ENCODE measurements at places on chromosomes 2 and 18.

- DNase-seq = no peak
Observed at GRCh38 chr2:239396881-239397681, 3.7 kb downstream of the HDAC4 start.

DNA sequence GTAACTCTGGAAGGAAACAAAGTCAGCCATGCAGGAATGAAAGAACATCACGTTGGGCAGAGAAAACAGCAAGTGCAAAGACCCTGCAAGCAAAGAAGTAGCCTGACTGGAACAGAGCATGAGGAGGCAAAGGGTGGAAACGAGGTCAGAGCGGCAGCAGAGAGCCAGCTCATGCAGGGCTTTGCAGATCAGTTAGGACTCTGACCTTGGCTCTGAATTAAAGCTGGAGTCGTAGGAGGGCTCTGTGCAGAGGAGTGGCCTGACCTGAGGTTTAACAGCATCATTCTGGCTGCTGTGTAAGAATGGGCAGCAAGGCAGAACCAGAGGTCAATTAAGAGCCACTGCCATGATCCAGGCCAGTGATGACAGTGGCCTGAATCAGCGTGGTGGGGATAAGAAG lies 220.7 kb downstream of the PRKCE start:
- DNase-seq = no peak

DNA sequence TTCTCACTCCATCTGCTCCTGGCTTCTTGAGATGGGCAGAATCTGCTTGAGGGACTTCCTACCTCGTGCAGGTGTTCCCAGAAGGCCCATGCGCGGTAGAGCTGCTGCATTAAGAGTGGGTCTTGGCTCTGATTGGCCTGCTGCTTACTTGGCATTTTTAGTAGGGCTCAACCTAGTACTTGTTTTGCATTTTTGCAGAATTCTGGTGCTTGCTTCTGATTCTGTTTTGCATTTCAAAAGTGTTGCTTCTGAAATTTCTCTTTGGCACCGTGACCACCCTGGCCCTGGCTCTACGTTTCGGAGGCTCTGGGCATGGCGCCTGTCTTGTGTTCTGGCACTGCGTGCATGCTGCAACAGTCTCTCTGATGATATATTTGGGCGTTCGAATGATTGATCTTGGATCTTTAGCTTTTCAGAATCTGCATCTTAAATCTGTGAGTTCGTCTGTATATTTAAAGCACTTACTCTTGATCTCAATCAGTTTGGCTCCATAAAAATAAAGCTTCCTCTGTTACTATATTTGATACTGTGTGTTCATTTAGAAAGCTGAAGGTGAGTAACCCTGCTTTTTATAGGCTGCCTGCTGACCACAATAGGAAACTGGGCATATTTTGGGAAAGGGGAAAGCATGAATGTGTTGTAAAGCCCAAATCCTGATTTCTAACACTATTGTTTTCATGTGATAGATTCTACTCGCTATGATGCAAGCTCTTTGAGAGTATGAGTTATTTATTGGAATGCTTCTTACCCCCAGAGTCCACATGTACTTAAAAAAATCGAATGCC lies 22.2 kb downstream of the EFR3B start:
- DNase-seq = no peak

DNA sequence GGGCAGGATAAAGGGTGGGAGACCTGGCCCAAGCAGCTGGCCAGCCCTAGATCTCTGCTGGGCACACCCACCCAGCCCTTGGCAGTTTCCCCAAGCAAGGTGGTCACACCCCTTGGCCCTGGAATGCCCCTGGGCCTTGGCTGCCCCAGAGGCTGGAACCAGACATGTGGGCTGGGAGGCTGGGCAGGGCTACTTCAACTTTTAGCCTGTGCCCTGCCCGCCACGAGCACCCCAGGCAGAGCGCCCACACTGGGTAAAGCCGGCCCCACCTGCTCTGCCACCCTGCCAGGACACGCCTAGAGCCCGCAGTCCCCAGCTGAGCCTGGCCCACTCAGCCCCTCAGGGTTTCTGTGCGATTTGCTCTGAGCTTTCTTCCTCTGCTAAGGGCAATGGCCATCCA lies 119.7 kb upstream of the SMAD2 start:
- no peak for DNase-seq

DNA sequence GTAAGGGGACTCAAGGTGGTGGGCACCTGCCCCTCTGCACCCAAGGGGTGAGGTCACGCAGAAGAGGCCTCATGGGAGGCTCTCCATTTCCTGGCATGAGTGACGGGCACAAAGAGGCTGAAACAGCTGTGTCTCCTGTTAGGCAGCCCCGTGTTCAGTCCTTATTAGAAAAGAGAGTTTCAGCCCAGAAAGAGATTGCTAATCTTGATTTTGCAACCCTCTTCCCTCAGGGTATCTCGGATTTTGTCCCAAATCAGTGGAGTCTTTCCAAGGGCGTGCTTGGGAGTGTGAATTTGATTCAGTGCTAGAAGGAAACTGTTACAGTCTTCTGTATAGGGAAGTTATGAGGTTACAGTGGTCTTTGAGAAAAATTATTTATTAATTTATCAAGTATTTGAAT lies 10.4 kb downstream of the TNFRSF11A start:
- DNase-seq = no peak

GRCh38 chr2:133657591-133657990 lies 89.3 kb upstream of the NCKAP5 start:
- no peak for DNase-seq
